ENCODE measurements at places on chromosomes 4 and X.

DNA sequence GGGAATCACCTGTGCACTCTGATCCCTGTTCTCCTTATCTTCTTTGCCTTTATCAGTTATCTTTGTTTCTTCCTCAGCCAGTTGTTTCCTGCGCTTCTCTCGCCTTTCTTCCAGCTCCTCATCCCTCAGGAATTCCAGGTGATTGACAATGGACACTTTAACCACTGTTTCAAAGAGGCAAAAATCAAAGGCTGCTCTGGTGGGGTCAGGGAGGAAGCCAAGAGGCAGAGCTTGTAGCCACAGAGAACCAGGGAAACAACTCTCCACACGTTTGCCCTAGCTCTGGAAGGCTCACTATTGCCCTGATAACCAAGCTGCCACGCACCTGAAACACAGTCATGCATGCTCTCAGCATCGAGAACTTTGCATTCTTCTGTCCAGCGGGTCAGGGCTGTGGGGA is 124.5 kb upstream of the HSD17B10 start:
- no peak for DNase-seq

GRCh38 chr4:109957227-109957626 is 44.5 kb downstream of the EGF start:
- DNase-seq, result no peak

DNA sequence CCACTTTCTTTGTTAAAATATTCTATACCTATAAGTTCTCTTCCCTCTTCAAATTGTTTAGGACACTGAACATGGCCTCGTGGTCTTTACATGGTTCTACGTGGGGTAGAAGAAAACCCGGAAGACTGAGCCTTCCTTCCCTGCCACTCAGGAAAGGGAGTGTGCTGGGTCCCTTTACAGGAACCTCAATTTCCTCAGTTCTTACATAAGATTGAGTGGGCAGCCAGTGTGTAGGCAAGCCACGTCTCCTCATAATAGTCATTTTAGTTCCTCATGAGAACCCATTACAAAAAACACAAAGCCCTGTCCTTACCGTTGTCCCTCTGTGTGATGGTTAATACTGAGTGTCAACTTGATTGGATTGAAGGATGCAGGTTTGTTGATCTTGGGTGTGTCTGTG is 28.7 kb upstream of the SMIM10L2A start:
- no peak for DNase-seq

GRCh38 chr4:173191623-173192041 is 23.0 kb downstream of the GALNT7 start:
- no peak for DNase-seq

DNA sequence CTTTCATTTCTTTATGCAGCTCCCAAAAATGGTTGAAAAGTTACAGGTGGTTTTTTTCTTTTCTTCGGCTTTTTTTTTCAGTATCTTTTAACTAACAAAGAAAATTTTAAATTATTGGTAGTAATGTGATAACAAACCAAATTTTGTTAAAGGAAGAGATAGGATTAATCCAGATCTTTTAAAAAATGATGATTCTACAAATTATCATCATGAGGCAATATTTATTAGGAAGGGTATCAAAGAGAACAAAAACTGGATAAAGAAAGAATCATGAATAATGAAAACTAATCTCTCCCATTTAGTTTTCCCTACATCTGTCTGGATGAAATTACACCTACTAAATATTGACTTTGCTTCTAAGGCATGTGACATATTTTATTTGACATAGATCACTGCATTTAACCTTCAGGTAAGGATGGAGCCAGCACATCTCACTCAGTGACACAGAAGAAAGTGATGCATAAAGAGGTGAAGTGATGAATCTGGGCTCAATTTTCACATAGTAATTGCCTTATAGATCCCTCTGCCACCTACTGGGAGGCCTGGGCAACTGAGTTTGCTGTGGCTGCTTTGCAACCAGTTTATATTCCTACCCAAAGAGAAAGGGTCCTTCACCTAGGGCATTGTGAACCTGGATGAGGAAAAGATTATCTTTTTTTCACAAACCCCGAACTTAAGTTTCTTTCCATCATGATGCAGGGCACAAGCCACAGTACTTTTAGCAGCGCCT is 155.6 kb downstream of the HNRNPD start:
- DNase-seq, result no peak

- no peak for DNase-seq
Measured at GRCh38 chr4:100898844-100899243, 381.0 kb upstream of the EMCN start.

- DNase-seq, result no peak
Measured at GRCh38 chrX:87873347-87873941, 355.8 kb downstream of the KLHL4 start.

DNA sequence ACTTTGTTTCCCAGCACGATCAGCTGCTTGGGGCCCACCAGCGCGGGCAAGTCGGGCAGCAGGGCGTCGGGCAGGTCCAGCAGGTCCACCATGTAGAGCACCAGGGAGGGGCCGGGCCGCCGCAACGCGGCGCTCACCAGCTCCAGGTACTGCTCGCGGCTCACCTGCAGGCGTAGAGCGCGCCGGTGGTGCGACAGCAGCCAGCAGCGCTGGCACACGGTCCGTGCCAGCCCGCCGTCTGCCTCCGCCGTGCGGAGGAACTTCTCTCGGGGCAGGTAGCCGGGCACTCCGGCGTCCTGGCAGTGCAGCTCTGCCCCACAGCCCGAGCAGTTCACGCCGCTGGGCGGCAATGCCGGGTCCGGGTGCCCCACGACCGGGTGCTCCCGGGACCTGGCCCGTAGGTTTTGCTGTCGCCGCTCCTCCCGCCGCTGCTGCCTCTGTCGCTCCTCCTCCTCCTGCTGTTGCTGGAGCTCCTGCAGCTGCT is 527 bp downstream of the NOA1 start:
- DNase-seq, result no peak

- peak; percentile 24 for DNase-seq
Measured at GRCh38 chr4:163544407-163545038, 50.0 kb downstream of the TMA16 start.
